ENCODE measurements at places on chromosomes 6 and 20.

DNA sequence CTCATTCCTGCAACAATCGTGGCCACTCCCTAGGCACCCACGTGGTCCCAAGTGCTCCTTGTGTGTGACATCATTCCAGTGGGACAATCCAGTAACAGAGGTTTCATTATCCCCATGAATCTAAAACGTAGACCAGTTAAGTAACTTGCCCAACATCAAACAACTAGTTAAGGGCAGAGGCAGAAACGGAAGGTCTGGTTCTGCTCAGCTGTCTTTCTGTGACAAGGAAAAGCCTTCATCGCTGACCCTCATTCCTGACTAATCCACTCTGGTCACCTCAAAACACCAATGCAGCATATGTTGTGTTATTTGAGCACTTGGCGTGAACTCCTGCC lies 261.4 kb upstream of the JARID2 start:
- no peak for DNase-seq

DNA sequence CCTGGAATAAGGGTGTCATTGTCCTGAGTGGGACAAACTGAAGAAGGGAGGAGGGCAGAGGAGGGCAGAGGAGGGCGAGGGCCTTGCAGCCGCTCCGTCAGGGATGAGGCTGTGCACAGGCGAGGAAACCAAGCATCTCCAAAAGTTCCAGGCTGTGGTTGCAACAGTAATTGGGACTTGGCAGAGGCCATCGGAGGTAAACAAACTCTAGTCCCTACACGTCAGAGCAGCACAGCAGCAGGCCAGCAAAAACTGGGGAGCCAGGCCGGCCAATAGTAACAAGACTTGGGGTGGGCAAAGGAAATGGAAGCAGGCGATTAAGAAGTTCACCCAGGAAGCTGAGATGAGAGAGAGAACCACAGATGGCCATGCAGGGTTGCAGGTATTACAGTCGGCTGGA lies 142.8 kb downstream of the SMOC2 start:
- DNase-seq: no peak

DNA sequence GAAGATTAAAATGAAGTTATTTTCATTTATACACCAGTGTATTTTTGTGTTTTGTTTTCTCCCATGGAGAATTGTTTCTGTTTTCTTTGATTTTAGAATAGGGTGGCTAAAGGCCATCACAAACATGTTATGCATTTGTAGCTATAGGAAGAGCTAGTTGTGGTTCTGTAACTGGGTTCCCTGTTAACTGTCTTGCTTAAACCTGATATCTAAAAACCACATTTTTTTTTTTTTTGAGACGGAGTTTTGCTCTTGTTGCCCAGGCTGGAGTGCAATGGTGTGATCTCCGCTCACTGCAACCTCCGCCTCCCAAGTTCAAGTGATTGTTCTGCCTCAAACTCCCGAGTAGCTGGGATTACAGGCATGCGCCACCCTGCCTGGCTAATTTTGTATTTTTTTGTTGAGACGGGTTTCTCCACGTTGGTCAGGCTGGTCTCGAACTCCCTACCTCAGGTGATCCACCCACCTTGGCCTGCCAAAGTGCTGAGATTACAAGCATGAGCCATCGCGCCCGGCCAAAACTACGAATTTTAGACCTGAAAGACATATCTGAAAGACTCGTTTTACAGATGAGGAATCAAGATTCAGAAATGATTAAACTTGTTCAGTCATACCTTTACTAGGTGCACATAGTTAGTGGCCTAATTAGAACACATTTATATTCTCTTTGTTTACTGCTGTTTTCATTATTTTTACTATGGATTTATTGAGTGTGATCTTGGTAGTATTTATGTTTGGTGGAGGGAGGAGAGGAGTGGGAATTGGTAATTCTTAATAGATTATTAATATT lies 18.0 kb downstream of the SCAF8 start:
- DNase-seq: no peak

- DNase-seq: no peak
Observed at GRCh38 chr6:130622142-130622541, 205.1 kb upstream of the SMLR1 start.

DNA sequence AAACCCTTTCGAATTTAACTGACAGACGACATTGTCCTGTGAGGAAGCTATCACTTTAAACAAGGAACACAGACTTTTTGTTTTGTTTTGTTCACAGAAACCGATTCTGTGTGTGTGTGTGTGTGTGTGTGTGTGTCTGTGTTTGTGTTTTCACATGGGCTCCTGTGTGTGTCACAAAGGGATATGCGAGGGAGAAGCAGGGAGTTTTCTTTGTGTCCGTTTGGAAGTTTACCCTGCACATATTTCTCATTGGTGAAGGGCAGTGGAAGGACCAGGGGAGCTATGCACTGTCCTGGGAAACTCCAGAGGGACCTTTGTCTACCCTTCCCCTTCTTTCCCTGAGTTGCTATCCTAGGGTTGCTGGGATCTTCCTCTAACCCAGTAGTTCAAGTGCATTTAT lies 17.7 kb downstream of the POM121L2 start:
- DNase-seq: no peak

DNA sequence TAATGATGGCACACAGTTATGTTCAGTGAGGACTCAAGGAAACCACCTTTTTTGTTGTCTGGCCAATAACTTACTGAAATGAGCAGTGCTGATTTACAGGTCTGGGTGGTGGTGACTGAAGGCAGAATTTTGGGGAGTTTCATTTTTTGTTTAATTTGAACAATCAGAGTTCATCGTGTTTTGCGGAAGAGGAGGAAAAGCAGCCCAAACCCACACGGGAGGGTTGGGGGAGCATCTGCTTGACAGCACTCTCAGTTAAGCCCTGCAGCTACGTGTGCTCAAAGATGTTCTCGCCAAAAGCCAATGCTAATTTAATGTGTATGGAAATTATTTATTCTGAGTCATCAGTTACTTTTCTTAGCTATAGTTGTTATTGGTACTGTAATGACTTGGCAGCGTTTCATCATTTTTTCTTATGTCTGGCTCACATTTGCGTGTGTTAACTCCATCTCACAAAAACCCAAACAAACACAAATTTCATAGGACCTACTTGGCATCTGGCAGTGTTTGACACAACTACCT lies 89.2 kb downstream of the UST start:
- DNase-seq: no peak

DNA sequence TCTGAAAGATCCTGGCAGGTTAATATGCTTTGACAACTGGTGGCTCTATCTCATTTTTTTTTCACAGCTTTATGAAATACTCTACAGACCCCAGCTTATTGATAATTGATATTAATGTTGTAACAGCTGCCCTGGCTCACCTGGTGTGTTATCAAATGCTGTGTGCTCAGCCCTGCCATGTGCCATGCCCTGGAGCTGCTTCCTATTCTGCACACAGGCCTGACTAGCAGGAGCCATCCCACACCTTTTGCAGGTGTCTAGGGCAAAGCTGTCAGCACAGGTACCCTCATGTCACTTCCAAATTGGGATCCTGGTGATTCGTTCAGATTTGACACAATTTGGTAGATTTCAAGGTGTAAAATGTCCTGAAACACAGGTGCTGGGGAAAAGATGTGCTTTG lies 254.6 kb upstream of the MAN1A1 start:
- no peak for DNase-seq

GRCh38 chr6:56749632-56750151 lies 107.0 kb upstream of the DST start:
- DNase-seq: no peak

GRCh38 chr20:21104466-21104761 lies 1.7 kb downstream of the LINC00237 start:
- no peak for DNase-seq

Measured in activated CD4-positive, CD25-positive, alpha-beta regulatory T cell treated with anti-CD3 and anti-CD28 coated beads, Interleukin-2, amount 50 U/mL, for 16 hours (primary cell).